ENCODE measurements at places on chromosomes 5 and 9. TPM values are rescaled to one million over a fixed set of nuclear protein-coding genes. Genes with fewer than 3 reads are reported as not detected.

GRCh38 chr9:84959339-84959738, 289.8 kb downstream of the NTRK2 start:
- DNase-seq = no peak

DNA sequence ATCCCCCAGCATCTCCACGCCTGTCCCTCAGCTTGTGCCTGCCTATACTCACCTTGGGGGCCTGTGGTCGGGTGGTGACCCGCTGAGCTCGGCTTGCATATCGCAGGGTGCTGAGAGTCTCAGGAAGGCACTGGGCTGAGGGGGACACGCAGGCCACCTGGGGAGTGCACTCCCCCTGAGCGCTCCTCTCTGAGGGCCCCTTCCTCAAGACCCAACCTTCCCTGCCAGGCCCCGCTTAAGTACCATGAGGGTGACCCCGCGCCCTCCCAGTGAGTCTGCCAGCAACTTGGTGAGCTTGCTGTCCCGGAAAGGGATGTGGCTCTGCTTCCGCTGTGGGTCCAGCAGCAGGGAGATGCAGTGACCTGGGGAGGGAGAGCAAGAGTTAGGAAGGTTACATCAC, 4.1 kb downstream of the KIF12 start:
- no peak for DNase-seq

GRCh38 chr9:137426018-137426681, 3.0 kb downstream of the NOXA1 start:
- DNase-seq = no peak

GRCh38 chr9:23577611-23578010, 248.4 kb downstream of the ELAVL2 start:
- DNase-seq = no peak

Gene LCN15
- not detected for polyA plus RNA-seq

Gene STPG3
- not detected for polyA plus RNA-seq

Measured in liver (tissue), 10 donors.